ENCODE measurements at places on chromosomes 16 and 17. TPM values are rescaled to one million over a fixed set of nuclear protein-coding genes. Genes with fewer than 3 reads are reported as not detected.

OR4D1 gene
- total RNA-seq = not detected

PITPNC1 gene
- total RNA-seq = 14.1 TPM

DNA sequence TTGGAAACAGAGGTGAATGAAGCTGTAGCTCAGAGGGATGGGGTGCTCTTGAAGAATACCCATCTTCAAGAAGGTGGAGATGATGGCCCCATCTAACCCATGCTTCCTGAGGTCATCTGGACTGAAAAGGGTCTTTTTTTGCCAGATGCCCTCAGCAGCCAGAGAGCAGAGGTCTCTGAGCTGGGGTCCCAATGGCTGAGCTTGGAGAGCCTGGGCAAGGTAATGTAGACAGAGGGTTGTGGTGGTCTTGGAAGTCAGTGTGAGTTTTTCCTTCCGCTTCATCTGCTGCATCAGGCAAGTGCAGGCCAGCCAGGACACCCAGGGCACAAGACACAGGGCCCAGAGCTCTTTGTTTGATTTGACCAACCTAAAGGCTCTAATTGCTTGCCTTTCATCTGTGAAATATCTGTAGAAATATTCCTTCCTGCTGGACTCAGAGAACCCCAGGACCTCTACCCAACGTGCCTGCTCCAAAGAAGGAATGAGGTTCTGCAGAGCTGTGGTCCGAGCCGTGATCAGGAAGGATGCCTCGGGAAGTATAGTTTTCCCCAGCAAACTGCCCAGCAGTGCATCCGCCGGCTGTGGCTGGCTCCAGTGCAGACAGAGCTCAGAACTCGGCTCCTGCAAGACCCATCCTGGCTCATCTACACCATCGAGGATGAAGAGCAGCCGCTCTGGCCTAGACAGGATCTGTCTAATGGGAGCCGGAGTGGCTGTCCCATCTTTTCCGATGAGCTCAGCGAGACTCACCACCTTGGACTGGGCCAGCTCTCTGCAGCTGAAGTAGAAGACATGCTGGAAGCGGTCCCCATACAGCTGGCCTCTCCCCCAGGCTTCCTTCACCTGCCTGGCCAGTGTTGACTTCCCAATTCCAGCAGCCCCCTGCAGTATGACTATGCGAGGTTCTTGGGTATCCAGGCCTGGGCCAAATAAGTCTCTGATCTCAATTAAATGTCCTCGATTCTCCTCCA is 25.2 kb downstream of the NLRP1 start:
- no peaks in the 10 kb centered on the region for H3K27me3 ChIP-seq
- DNase-seq = peak; percentile 77
- H3K4me3 ChIP-seq = no peak overlapping the region

DNA sequence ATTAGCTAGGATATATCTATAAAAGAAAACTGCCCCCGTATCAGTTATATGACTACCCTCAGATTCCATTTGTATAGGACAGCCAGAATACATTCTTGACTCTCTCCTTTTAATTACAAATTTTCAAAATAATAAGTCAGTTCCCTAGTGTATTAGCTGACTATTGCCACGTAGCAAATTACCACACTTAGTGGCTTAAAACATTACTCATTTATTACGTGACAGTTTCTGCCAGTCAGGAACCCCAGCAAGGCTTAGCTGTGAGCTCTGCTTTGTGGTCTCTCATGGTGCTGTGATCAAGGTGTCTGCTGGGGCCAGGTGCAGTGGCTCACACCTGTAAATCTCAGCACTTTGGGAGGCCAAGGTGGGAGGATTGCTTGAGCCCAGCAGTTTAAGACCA is 13.9 kb upstream of the SCNN1B start:
- H3K27ac ChIP-seq = no peak overlapping the region
- DNase-seq = no peak
- no peak overlapping the region for H3K4me3 ChIP-seq
- H3K27me3 ChIP-seq = no peaks in the 10 kb centered on the region
- H3K36me3 ChIP-seq = no peaks in the 10 kb centered on the region

DNA sequence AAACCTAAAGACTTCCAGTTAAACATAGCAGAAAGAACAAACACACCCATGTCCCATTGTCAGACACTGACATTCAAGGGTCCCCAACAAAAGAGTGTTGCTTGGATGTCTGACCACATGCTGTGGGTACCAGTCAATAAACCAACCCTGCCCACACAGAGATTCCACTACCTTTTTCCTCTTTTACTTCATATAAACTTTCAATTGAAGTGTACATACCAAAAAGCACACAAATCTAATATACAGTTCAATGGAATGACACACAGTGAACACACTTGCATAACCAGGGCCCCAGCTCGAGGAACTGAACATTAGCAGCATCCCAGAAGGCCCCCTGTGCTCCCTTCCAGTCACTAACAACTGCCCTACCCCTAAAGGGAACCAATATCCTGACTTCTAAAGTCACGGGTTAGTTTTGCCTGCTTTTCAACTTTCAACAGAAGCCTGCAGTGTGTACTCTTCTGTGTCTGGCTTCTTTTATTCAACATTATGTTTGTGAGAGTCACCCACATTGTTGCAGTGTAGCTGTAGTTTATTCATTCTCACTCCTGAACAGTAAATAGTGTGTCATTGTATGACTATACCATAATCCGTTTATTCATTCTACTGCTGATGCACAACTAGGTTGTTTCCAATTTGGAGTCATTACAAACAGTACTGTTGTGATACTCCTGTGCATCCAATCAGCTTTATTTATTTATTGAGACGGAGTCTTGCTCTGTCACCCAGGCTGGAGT is 18.0 kb downstream of the CFDP1 start:
- H3K4me1 ChIP-seq = peaks cover 13% of the 10 kb centered on the region
- H3K4me3 ChIP-seq = no peak overlapping the region

DNA sequence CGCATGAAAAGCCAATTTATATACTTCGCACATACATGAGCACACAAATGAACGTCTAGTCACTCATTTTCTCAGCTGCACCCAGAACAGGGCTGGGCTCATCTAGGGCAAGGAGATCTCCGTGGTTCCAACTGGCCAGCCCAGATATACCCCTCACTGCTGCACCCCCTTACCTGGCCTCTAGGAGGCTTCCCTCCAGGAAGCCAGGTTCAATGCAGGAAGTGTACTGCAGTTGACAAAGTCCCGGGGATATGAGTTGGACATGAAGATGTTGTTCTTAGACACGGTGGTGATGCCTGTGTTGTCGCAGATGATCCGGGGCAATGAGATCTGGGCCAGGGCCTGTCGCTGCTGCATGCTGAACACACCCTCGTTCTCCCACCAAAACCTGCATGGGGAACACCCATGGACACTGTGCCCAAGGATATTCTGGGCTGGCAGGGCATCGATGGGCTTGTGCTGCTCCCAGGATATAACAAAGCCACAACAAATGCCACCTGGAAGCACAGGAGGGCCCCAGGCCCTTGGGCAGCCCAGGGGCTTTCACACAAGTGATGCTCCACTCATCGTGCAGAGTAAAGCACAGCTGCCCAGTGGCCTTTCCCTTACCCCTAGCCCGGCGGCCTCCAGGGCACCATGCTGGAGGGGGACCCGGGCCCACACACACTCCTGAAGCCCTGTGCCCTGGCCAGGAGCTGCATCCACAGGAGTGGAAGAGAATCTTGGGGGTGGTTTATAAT is 10.1 kb downstream of the MPO start:
- no peak for DNase-seq
- H3K36me3 ChIP-seq = no peaks in the 10 kb centered on the region
- no peak overlapping the region for H3K4me3 ChIP-seq
- H3K27ac ChIP-seq = no peak overlapping the region
- H3K4me1 ChIP-seq = no peaks in the 10 kb centered on the region
- no peaks in the 10 kb centered on the region for H3K27me3 ChIP-seq

GRCh38 chr17:68665373-68665772 is 64.2 kb upstream of the FAM20A start:
- H3K27ac ChIP-seq = no peak overlapping the region
- no peaks in the 10 kb centered on the region for H3K4me1 ChIP-seq
- no peak overlapping the region for H3K4me3 ChIP-seq
- DNase-seq = no peak

GRCh38 chr17:48770954-48771353 is 42.4 kb upstream of the HOXB13 start:
- DNase-seq = no peak
- H3K36me3 ChIP-seq = no peaks in the 10 kb centered on the region
- no peak overlapping the region for H3K27ac ChIP-seq
- no peak overlapping the region for H3K4me3 ChIP-seq
